ENCODE measurements at places on chromosomes 4 and X.

- DNase-seq = no peak
Observed at GRCh38 chr4:154307451-154307850, 184.1 kb downstream of the DCHS2 start.

GRCh38 chr4:58456727-58457384, 1346.7 kb upstream of the IGFBP7 start:
- no peak for DNase-seq

DNA sequence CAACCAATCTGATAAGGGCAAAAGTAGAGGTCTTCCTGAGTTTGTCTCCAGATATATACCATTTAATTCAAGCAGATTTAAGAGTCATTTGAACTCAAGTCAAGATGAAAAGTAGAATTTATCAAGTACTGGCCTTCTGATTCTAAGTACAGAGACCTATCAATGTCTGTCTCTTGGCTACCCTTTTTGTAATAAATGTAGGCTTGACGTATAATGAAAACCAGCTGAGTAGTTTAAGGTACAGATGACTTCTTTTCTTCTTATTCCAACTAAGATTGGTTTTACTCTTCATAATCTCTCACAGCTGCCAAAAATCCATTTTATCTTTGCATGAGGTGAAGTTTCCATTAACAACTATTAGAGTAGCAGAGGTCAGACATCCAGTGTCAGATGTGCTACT, 867.6 kb downstream of the FAT4 start:
- DNase-seq = no peak

- DNase-seq = no peak
Observed at GRCh38 chrX:13120017-13120416, 75.6 kb upstream of the FAM9C start.

GRCh38 chr4:172785613-172786012, 383.0 kb upstream of the GALNT7 start:
- no peak for DNase-seq

GRCh38 chr4:150117094-150117493, 38.8 kb downstream of the DCLK2 start:
- no peak for DNase-seq
